ENCODE measurements at places on chromosomes 5 and 9. TPM values are rescaled to one million over a fixed set of nuclear protein-coding genes. Genes with fewer than 3 reads are reported as not detected.

Gene ECSCR
- 2.2 TPM for total RNA-seq

DNA sequence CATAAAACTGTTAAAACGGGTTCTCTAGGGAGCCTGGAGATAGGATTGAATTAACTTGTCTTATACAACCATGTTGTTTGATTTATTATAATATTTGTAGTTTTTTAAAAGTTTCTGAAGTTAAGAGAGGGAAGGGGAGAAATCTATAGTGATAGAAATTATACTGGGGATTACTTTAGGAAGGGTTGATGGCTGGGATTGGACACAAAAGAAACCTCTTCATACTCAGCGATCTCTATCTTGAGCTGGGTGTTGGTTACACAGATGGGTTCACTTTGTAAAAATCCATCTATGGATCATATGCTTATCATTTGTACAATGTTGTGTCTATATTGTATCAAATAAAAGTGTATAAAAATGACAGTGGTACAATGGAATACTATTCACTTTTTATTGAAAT, 30.0 kb downstream of the TNPO1 start:
- no peak for DNase-seq
- H3K27ac ChIP-seq, result no peak overlapping the region
- H3K36me3 ChIP-seq, result peaks cover 3% of the 10 kb centered on the region

Gene ACTBL2
- not detected for total RNA-seq

Gene PCDHB13
- total RNA-seq, result 2.4 TPM

Gene INSL4
- total RNA-seq, result not detected

Gene TMEM8B
- 7.5 TPM for total RNA-seq

Gene FKBP15
- total RNA-seq, result 14.9 TPM

DNA sequence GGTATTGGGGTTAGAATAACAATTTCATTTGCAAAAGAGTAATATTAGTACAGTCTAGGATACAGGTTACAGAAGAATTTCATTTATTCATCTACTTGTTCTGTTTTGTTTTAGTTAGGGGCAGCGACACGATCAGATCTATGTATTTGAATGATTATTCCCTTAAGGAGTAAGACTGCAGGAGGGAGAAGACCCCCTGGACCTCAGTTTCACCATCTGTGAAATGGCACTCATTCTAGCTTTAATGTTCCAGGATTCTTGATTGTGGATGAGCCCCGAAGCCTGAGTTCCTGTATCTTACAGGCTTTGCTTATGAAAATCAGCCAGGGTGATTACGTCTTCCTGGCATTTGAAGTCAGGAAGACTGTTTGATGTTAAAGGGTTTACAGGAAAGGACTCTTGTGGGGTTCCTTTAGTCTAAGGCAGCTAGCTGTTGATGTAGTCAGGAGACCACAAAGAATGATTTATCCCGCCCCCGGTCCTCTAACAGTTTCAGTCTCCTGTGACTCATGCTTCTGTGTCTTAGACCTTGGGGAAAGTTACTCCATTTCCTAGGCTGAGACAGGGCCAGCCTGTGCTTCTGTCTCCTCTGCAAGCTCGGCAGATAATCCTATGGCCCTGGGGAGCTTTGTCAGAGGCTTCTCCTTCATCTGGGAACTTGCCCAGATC, 11.5 kb downstream of the SMIM3 start:
- 0 out of 2 replicates have a peak, but pooled peaks cover 2% of the 10 kb centered on the region for H3K36me3 ChIP-seq
- H3K4me3 ChIP-seq, result no peak overlapping the region
- no peaks in the 10 kb centered on the region for H3K27me3 ChIP-seq
- 0 out of 2 replicates have a peak, but pooled peaks cover 5% of the 10 kb centered on the region for H3K4me1 ChIP-seq
- peak; percentile 11 for DNase-seq
- no peak overlapping the region for H3K27ac ChIP-seq

Gene GCNT4
- total RNA-seq, result 3.3 TPM

GRCh38 chr5:116675626-116675910, 100.9 kb upstream of the SEMA6A start:
- no peak overlapping the region for H3K4me3 ChIP-seq
- no peaks in the 10 kb centered on the region for H3K4me1 ChIP-seq
- H3K27ac ChIP-seq, result no peak overlapping the region
- no peak for DNase-seq
- H3K36me3 ChIP-seq, result no peaks in the 10 kb centered on the region
- H3K27me3 ChIP-seq, result no peaks in the 10 kb centered on the region

- peaks cover 9% of the 10 kb centered on the region for H3K4me1 ChIP-seq
Measured at GRCh38 chr5:178104492-178104891, 8.8 kb upstream of the N4BP3 start.

DNA sequence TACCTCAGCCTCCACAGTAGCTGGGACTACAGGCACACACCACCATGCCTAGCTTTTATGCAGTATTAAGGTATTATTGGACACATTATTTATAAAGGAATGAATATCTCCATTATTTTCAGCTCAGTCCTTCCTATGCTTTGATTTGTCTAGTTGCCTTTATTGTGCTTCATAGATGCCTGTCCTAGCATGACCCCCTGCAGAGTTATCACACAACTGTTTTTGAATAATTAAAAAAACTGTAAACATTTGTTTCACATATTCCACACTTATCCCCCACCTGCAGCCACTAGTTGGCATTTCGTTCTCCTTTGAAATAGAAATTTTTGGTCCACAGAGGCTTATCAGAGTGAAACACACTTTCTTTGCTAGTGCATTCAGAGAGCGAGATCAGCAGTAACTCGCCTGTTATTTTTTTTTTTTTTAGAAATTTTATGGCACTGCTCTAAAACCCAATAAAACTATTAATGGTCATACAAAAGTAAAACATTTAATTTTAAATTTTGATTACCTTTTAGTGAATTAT, 151.8 kb upstream of the RASA1 start:
- H3K36me3 ChIP-seq, result no peaks in the 10 kb centered on the region
- H3K27ac ChIP-seq, result no peak overlapping the region
- H3K4me1 ChIP-seq, result no peaks in the 10 kb centered on the region
- H3K27me3 ChIP-seq, result no peaks in the 10 kb centered on the region
- no peak overlapping the region for H3K4me3 ChIP-seq

- no peaks in the 10 kb centered on the region for H3K27me3 ChIP-seq
- no peak overlapping the region for H3K27ac ChIP-seq
- no peaks in the 10 kb centered on the region for H3K4me1 ChIP-seq
- no peaks in the 10 kb centered on the region for H3K36me3 ChIP-seq
Measured at GRCh38 chr5:2710910-2711309, 40.6 kb downstream of the IRX2 start.

- H3K27me3 ChIP-seq, result no peaks in the 10 kb centered on the region
- no peaks in the 10 kb centered on the region for H3K36me3 ChIP-seq
- DNase-seq, result no peak
- H3K4me1 ChIP-seq, result peaks cover 4% of the 10 kb centered on the region
- no peak overlapping the region for H3K27ac ChIP-seq
Measured at GRCh38 chr5:118891252-118891651, 97.1 kb downstream of the DTWD2 start.

Gene NMUR2
- total RNA-seq, result not detected

DNA sequence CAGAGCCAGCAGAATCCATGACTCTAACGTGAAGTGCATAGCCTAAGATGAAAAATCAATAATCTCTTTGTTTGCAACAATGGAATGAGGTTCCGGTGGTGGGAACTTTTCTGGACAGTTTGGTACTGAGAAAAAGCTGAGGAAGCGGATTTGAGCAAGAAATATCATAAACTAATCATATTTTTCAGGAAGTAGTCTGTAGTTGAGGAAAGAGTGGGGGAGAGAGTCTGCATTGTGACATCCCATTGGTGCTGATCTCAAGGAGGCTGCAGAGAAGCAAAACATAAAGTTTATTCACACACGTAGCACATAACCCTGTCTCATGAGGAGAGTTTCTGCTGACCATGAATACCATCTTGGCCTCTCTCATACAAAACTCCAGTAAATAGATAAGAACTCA, 15.8 kb upstream of the FCHO2 start:
- no peaks in the 10 kb centered on the region for H3K36me3 ChIP-seq
- H3K27ac ChIP-seq, result no peak overlapping the region

GRCh38 chr9:122379340-122379739, 8.5 kb downstream of the PTGS1 start:
- H3K4me3 ChIP-seq, result no peak overlapping the region
- peaks cover 15% of the 10 kb centered on the region for H3K4me1 ChIP-seq
- no peak overlapping the region for H3K27ac ChIP-seq
- DNase-seq, result peak; percentile 66
- peaks cover 10% of the 10 kb centered on the region for H3K27me3 ChIP-seq

- H3K27me3 ChIP-seq, result no peaks in the 10 kb centered on the region
- H3K36me3 ChIP-seq, result peaks cover 6% of the 10 kb centered on the region
- no peak overlapping the region for H3K27ac ChIP-seq
- H3K4me3 ChIP-seq, result no peak overlapping the region
- DNase-seq, result no peak
- no peaks in the 10 kb centered on the region for H3K4me1 ChIP-seq
Measured at GRCh38 chr9:98365781-98366180, 110.3 kb upstream of the TBC1D2 start.

DNA sequence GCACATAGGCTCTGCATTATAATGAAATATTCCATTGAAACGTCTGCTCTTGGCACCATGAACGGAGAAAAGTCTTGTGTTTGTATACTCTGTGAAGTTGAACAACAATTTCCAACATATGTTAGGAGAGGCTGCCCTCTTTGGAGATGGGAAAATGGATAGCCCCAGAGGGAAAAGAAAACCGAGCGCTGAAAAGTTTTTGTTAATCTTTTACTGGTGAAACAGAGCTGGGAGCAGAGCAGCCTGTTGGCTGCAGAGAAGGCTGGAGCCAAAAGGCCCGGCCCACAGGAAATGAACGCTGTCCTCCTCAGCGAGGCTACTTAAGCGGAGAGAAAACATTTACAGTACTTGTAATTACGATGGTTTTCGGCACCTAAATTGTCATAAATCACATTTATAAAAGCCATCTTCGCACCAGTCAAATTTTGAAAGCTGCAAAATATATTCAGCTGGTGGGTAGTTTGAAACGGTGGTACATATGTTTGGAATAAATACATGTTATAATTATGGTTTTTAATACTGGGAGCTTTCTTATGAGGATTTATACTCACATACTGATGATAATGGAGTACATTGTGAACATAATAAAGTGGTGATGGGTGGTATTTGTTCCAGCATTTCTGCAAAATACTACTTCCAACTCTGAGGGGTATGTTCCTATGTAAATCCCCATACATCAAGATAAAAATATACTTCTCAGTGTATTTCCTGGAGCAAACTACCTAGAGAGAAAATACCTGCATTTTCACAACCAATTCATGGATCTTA, 129.6 kb upstream of the CNTLN start:
- peak; percentile 67 for DNase-seq
- no peaks in the 10 kb centered on the region for H3K27me3 ChIP-seq
- peaks cover 11% of the 10 kb centered on the region for H3K4me1 ChIP-seq

Data from GM23338 (cell line).